Activated gamma-delta T cell treated with anti-CD3 and anti-CD28 coated beads, Interleukin-2, amount 50 U/mL, for 16 hours (primary cell): ENCODE measurements at places on chromosomes 6 and 20.

DNA sequence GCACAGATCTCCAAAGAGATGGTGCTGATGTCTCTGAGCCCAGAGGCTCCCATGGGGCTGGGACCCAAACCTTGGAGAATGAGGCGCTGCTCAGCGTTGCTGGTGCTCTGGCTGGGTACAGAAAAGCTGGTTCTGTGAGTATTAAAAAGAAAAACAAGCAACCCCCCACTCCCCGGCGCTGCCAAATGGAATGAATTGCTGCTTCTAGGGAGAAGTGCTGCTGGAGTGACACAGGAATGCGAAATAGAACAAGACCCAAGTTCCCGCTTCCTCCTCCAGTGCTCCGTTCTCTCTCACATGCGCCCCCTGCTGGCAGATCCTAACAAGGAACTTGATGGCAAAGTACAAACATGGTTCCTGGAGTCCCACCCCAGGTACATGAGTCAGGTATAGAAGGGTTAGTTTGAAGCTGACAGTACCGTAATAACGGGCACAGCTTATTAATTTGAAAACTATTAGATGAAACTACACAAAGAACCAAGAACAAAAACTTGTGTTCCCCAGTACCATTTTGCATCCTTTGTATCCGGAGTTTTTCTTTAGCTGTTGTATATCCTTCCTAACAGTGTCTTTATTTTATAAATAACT is 2.1 kb upstream of the DDX27 start:
- peak; percentile 94 for DNase-seq

DNA sequence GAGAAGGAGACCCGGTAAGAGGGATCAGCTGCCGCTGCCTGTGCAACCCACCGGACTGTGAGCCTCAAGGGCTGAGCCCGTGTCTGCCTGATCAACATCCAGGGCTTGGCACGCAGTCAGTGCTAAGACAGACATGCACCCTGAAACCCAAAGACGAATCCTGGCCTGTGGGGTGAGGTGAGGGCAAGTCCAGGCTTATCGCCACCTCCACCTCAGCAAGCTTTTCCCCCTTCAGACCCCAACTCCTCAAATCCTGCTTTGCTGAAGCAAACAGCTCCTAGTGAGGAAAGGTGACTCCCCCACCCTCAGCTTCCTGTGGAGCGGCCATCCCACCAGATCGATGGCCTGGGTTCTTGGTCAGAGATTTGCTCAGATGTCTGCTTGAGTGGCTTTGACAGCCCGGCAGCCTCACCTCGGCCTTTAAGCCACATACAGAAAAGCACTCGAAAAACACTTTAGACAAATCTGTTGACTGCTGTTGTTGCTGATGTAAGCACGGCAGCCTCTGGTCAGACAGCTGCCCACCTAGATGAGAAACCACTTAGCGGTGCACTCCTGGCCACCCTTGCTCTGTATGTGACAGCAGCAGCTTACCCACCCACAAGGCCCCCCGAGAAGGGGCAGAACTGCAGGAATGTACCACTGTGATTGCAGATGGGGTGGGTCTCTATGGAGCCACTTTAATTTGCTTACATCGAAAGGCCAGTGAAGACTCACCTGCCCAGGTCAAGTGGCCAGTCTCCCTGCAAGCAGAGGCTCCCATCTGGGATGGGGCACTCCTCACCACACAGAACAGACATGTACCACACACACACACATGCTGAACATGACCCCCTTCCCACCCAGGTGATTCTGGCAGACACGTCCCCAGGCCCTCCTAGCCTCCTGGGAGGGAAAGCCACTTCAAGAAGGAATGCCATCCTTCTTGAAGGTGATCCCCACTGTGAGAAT is 14.8 kb downstream of the MTCH1 start:
- DNase-seq: no peak

DNA sequence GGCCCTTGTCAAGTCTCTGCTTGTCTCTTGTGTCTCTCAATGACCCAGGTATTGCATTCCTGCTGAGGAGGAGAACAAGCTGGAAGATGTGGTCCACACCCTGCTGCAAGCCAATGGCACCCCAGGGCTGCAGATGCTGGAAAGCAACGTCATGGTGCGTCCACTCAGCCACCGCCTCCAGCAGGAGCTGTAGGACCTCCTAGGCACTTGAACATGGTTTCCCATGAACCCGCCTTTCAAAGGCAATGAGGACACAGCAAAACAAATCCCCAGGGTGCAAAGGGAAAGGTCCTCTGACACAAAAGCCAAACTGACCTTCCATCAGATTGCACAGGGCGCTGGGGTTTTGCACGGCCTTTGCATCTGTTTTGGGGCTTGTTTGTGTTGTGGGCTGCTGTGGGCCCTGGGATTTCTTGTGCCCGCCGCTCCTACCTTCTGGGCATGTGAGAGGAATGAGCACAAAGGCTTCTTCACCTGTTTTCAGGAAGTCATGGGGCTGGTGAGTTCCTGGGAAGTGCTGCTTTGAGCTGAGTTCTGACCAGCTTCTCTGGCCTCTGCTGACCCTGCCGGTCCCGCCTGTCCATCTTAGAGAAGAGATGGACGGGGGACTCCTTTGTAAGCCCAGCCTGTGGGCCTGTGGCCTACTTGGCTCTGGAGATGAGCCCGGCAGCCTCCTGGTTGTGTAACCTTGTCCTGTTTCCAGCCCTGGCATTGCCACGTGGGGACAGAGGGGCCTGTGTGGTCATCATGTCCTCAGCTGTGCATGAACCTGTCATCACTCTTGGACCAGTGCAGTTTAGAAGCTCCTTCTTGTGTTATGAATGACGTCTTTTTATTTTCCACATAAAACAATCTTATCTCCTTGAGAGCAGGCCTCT is 151.3 kb downstream of the DTNBP1 start:
- DNase-seq: no peak

DNA sequence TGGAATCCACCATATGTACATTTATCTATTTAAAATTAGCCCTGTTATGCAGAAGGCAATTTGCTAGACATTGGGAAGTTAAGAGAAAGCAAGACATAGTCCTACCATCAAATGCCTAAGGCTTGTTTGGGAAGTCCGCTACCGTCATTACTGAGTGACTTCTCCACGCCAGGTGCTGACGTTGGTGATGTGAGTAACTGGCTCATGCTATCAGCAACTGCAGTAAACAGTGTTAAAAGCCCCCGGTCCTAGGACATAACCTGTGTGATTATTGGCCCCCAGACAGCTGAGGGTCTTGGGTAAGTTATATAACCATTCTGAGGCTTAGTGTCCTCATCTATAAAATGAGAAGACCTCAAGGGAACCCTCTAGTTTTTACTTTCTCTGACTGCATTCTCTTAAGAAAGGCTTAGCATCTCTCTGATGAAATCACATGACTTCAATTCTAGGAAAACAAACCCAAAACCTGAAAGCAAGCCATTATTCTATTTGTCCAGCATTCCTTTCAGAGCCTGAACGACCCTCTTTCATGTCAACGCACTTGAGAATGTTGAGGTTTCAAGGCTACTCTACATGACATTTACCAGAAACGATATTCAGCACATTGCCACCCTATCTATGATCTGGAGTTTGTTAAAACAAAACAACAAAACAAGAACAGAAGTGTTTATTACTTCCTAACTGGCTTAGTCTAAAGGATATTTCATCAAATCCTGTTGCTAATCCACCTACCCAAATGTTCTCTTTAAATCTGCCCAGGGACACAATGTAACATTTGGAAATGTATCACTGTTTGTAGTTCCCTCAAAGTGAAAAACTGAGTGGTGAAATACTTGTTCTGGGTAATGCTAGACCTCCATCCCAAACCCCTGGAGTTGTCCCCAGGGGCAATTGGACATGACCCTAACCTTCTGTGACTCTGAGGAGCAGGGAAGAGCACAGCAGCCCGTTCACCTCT is 133.8 kb downstream of the BTBD3 start:
- DNase-seq: no peak

GRCh38 chr6:163753430-163753829 is 338.9 kb downstream of the QKI start:
- DNase-seq: no peak

DNA sequence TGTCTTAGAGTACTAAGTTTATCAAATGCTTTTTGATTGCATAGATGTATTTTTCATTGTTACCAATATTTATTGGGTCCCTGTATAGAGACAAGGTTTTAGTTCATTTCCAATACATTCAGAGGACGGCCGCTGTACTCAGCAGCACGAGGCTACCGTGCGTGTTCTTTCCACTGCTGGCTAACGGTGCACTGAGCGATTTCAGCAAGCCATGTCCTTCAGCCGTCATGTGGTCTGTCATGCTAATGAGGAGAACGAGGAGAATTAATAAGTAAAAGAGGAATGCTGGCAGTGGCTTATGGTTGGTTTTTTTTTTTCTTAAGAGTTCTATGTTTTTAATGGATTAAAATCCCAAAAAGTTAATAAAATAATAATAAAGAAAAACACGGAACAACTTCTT is 253.6 kb downstream of the ARID1B start:
- no peak for DNase-seq

GRCh38 chr20:17533396-17533795 is 2.2 kb upstream of the BFSP1 start:
- DNase-seq: no peak

DNA sequence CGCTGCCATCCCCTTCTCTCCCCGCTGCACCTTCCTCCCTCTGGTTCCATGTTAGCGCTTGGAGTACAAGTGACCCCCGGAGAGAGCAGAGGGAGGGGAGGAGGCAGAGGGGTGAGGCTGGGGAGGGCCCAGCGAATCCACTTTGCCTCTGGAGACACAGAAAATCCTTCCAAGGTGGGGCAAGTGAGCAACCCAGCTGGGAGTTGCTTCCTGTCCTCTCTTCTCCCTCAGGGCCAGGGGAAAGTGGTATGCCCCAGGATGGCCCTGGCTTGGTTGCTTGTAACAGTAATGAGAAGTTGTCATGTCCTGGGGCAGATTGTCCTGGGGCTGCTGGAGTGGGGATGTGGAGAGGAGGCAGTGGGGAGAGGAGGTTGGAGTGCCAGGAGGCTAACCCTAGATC is 691 bp upstream of the ANGPT4 start:
- DNase-seq: no peak

DNA sequence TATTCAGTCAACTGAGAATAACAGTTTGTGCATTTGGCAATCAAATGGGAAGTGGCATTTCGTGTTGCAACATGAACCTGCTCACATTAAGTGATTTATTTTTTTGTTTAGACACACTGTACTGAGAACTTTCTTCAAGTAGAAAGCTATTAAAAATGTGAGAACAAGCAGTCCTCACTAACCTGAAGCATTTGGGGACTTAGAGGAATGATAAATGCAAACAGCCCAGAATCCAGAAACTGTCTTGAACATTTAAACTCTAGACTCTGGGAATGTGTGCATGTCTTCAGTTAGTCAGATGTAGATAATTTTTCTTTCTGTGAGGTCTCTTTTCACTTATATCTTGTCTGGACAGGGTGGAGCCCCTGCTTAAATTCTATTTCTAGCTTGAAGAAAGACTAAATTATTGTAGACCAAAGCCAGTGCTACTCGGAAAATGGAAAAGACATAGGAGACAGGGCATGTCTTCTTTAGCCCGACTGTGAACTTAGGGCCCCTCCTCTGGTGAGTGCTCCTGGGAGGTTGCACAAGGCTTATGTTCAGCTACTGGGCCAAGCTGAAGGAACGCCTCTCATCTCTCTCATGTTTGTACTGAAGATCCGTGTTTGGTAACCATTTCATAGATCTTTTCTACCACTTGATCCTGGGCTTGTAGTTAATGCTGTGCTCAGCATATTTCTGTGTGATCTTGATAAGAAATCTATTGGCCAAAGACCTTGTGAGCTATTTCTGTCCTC is 70.1 kb downstream of the SLX4IP start:
- DNase-seq: no peak

- no peak for DNase-seq
These were observed 148.0 kb upstream of the KCNK16 start for GRCh38 chr6:39470506-39470905.

- no peak for DNase-seq
These were observed 148.2 kb upstream of the CITED2 start for GRCh38 chr6:139522511-139523220.

GRCh38 chr20:4667371-4667773 is 54.3 kb upstream of the PRND start:
- no peak for DNase-seq

GRCh38 chr20:49384437-49385434 is 97.7 kb downstream of the KCNB1 start:
- DNase-seq: peak; percentile 28

DNA sequence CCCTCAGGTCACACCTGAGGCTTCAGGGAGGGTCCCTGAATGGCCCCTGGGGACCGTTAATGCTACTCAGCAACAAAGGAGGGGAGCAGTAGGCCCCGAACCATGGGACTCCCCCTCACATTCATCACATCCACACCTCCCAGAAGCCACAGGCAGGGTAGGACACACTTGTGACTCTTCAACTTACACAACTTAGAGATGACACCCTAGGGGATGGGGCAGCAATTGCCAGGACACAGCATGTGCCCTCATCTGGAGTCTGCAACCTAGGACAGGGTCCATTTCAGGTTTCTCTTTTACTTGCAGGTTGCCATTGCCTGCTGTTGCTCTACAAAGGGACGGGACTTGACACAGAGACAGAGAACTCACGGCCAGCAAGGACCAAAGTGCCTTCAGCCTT is 770 bp downstream of the ULBP3 start:
- no peak for DNase-seq

DNA sequence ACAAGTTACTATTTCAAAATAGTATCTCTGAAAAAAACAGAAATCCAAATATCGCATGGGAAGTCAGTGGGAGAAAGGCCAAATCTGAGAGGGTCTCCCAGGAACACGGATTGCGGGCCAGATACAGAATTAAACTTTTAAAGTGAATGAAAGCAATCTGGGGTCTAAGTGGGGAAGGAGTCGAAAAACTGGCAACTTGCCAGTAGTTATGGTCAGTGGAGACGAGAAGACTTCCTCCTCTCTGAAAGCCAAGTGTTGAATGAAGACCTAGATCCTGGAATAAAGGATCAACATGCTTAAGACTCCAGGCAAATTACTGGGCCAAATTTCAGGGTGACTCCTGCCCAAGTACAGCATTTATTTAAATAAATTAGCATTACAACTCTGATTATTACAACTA is 123.6 kb downstream of the BFSP1 start:
- DNase-seq: no peak

DNA sequence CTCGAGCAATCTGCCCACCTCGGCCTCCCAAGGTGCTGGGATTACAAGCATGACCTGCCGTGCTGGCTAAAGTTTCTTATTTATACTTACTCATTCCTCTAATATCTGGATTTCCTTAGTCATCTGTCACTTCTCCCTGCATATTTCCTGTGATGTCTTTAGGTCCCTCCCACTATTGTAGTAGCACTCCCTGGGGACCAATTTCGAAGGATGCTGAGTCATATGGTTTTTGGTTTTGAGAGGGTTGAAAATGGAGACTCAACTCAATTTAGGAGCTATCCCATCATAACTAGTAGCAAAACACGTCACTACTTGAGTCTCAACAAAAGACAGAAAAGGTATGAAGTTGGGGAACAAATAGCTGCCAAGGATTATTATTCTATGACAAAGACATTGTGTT is 20.2 kb downstream of the MCUR1 start:
- no peak for DNase-seq
